COR-L47 (cell line): ENCODE measurements at places on chromosomes 4 and X.

GRCh38 chrX:734362-734761 lies 103.8 kb downstream of the SHOX start:
- no peak for DNase-seq

DNA sequence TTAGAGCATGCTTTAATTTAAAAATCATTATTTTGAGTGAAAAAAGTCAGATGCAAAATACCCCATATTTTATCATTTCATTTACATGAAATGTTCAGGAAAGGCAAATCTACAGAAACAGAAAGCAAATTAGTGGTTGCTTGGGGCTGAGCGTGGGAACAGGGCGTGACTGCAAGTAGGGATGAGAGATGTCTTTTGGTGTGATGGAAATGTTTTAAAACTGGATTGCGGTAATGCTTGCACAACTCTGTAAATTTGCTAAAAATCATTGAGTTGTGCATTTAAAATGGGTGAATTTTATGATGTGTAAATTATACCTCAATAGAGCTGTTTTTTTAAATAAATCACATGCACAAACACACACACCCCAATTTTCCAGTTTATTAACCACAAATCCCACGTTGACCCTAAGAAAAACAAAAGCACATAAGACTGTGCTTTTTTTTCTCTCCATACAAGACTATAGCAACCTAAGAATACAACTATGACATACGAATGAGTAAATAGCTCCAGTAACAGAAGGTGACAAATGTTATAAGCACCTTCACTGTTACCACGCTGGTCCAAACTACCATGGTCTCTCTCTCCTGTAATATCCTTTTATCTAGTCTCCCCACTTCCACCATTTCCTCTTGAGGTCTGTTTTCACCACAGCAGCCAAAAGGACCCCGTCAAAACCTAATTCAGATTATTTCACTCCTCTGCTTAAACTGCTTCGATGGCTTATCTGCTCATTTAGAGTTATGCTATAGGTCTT lies 37.2 kb downstream of the FRMD7 start:
- DNase-seq, result no peak

DNA sequence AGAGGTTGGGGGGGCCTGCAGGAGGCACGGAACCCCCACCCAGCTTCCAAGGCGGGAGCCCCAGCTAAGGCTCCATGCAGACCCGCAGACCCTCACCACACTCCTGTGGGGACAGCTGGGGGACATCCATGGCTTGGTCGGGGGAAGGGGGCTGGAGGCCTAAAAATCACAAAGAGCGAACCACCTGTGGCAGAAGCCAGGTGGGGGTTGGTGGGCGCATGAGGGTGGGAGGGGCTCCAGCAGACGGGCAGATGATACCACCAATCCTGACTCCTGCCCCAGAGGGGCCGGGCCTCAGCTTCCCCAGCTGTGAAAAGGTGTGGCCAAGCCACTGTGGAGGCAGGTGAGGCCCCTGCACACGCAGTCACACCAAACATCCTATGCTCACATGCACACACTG lies 111.6 kb downstream of the FAM53A start:
- DNase-seq, result no peak

GRCh38 chrX:87728459-87728858 lies 210.9 kb downstream of the KLHL4 start:
- DNase-seq, result no peak

GRCh38 chr4:98838531-98838930 lies 90.4 kb downstream of the EIF4E start:
- DNase-seq, result no peak

GRCh38 chr4:10006601-10007435 lies 14.5 kb downstream of the SLC2A9 start:
- no peak for DNase-seq

DNA sequence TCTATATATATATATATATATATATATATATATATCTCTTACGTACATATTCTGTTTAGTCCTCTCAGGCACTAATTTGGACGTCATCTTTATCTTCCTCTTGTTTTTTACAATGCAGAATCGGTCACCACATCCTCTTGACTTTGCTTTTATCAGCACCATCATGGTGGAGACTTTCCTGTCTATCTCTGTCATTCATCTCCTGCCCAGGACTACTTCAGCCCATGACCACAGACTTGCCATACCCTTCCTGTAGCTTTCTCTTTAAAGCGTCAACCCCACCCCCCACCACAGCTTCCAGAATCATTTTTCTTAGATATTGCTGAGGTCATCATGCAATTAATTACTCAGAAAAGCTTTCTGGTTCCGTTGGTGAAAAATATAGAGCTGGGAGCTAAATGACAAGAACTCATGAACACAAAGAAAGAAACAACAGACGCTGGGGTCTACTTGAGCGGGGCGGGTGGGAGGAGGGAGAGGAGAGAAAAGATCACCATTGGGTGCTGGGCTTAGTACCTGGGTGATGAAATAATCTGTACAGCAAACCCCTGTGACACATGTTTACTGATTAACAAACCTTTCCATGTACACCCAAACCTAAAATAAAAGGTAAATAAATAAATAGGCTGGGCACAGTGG lies 30.5 kb upstream of the PRKX start:
- no peak for DNase-seq

DNA sequence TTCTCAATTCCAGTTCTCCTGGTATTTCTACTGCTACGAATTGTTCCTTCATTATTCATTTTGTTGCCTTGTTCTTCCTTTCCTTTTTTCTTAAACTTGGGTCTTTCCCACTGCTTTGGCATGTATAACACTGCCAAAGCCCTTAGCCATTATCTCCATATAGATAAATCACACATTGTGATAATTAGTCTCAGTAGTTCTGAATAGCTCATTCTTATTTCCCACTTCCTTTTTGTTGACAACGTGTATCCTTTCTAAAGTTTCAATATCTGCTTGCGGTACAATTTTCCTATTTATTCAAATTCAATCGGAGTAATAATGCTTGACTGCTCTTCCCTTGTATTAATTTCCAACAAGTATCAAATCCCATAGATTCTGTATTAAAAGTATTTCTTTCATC lies 14.5 kb upstream of the CAMK2D start:
- DNase-seq, result no peak

DNA sequence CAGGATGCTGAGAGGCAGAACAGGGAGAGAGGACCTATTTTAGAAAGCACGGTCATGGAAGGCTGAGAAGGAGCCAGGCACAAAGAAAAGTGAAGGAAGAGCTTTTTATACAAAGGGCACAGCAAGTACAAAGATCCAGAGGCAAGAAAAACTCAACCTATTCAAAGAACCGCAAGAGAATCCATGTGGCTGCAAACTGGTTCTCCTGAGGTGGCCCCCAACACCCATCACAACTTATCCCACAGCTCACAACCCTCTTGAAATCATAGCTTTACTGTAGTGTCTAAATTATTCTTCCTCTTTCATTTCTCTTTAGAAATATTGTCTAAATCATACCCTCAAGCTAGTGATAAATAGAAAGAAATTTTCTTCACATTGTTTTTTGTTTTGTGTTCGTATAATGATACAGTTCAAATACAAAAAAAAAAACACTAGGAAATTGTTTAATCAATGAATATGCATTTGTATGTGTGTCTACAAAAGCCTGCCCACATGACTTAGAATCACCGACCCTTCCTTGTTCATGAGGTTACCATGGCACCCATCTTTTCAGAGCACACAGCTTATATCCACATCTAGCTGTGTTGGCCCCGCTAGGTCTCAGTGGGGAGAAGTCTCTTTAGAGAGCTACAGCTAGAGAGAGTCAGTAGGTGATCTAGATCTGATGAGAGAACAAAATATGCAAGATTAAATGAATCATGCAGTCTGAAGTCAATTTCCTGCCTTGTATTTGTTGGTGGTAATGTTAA lies 126.9 kb upstream of the DCLK2 start:
- peak; percentile 61 for DNase-seq

DNA sequence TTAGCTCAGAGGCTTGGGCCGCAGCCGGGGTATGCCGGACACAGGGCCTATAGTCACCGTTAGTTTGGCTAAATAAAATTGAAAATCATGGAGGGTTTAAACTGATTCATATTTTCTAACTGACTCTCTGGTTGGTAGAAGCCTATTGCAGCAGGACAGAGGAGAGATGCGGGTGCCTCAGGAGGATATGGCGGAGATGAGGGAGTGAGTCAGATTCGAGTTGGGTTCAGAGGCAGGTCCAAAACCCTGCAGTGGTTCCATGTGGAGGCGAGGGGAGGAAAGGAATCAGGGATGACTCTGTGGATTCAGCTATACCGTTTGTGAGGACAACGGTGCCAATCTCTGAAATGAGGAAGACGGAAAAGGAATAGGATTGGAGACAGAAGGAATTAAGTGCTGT lies 176.6 kb downstream of the PALLD start:
- no peak for DNase-seq

GRCh38 chrX:24981030-24981429 lies 34.7 kb downstream of the ARX start:
- DNase-seq, result no peak

DNA sequence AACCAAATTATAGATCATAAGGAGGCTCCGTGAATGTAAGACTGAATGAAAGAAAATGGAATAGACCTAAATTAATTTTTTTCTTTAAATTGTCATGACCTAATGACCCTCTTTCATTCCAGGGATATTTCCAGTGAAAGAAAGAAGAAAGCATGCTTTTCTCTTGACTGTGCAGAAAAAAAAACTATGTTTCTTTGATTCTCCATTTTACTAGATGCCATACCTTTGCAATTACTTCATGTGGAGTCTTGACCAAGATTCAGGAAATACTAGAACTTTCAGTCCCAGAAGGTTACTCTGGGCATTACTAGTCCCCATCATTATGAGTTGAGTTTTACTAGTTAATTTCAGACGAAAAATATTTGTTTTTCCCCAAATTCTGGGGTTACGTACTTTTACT lies 6.4 kb upstream of the COMMD8 start:
- DNase-seq, result no peak

DNA sequence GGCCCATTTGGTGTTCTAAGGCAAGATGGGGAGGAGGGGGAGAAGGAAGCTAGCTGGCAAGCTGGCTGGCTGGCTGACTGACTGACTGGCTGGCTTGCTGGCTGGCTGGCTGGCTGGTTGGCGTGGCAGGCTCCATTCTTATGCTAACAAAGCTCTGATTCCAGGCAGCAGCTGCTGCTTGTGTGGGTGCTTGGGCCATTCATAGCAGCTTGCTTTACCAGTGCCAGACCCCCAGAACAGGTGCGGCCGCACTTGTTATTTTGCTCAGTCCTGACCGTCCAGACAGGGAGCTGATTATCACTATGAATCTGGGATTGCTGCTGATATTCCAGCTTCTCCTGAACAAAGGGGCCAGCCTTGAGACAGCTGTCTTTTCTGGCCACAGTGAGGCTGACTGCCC lies 131.2 kb upstream of the PAK3 start:
- DNase-seq, result no peak

- DNase-seq, result no peak
These were observed 17.3 kb upstream of the BBS12 start for GRCh38 chr4:122715221-122715620.

DNA sequence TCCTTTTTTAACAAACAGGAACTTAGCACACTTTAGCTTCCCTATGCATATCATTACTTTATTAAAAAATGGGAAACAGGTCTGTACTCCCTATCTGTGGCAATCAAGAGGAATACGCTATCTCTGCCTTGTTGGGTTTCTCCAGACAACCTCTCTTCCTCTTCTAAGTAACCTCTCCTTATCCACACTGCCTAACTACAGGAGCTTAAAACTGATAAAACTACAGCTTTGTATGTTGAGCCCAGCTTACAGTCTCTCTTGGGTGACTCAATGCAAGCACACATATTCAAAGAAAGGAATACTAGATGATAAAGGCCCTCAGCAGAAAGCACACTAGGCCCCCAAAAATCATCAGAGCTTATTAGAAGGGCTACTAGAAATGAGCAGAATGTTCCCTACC lies 8.9 kb downstream of the NUP62CL start:
- DNase-seq, result no peak

- DNase-seq, result no peak
These were observed 2068.9 kb downstream of the PCDH7 start for GRCh38 chr4:32789026-32789608.
